ENCODE measurements at places on chromosomes 7 and 10. TPM values are rescaled to one million over a fixed set of nuclear protein-coding genes. Genes with fewer than 3 reads are reported as not detected.

ITPRID1 gene
- total RNA-seq = not detected

WEE2 gene
- not detected for total RNA-seq

MCMBP gene
- total RNA-seq = 50.0 TPM

ZNF503 gene
- total RNA-seq = 19.7 TPM

SPAM1 gene
- not detected for total RNA-seq

CLDN15 gene
- total RNA-seq = 3.1 TPM

TMEM270 gene
- total RNA-seq = not detected

PHKG1 gene
- 1.3 TPM for total RNA-seq

BTBD16 gene
- not detected for total RNA-seq

LRRC18 gene
- total RNA-seq = not detected

GPR146 gene
- 16.4 TPM for total RNA-seq

EBLN1 gene
- total RNA-seq = not detected

HPSE2 gene
- not detected for total RNA-seq

TACC2 gene
- 8.8 TPM for total RNA-seq

ZNF727 gene
- 0.10 TPM for total RNA-seq

LOXL4 gene
- 138 TPM for total RNA-seq

ASB4 gene
- total RNA-seq = not detected

SGCE gene
- 116 TPM for total RNA-seq

ZNF438 gene
- total RNA-seq = 3.1 TPM

PITX3 gene
- 0.13 TPM for total RNA-seq

HERPUD2 gene
- 31.3 TPM for total RNA-seq

PDK4 gene
- 3.6 TPM for total RNA-seq

FRMPD2 gene
- total RNA-seq = 0.20 TPM

MINPP1 gene
- total RNA-seq = 50.2 TPM

GLI3 gene
- total RNA-seq = 4.1 TPM

PODXL gene
- total RNA-seq = 1.6 TPM

MRPL32 gene
- total RNA-seq = 38.7 TPM

TAS2R5 gene
- 1.6 TPM for total RNA-seq

PHTF2 gene
- 41.4 TPM for total RNA-seq

STRIP2 gene
- 2.2 TPM for total RNA-seq

C10orf105 gene
- total RNA-seq = under 0.01 TPM

NUTM2E gene
- not detected for total RNA-seq

MUC12 gene
- total RNA-seq = 0.23 TPM

LRRTM3 gene
- total RNA-seq = not detected

ZNF33A gene
- total RNA-seq = 15.2 TPM

EVX1 gene
- not detected for total RNA-seq

CACNB2 gene
- total RNA-seq = 0.20 TPM

MEOX2 gene
- 28.3 TPM for total RNA-seq

PRPS1L1 gene
- total RNA-seq = not detected

RAPGEF5 gene
- total RNA-seq = 35.8 TPM

TMEM184A gene
- total RNA-seq = 0.03 TPM

LIPM gene
- 0.13 TPM for total RNA-seq

ASB10 gene
- not detected for total RNA-seq

PTPN20 gene
- total RNA-seq = 4.5 TPM

KLF14 gene
- total RNA-seq = not detected

PNLIPRP2 gene
- not detected for total RNA-seq

NKX6-2 gene
- not detected for total RNA-seq

FKBP6 gene
- not detected for total RNA-seq
